ENCODE measurements at places on chromosomes 5 and 9.

DNA sequence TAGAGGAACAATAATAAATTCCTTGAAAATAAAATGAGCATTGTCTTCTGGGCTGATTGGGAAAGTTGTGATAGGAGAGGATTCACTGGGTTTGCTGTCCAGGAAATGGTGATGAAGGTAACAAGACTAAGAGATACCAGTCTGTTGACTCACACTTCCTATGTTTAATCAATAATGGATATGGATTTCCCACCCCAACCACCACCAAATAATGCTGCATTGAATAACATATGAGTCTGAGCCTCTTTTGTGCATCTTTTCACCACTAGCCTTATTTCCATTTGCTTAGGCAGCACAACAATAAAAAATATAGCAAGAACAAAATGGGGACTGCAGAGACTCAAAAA, 120.2 kb upstream of the NFIB start:
- no peak for DNase-seq

DNA sequence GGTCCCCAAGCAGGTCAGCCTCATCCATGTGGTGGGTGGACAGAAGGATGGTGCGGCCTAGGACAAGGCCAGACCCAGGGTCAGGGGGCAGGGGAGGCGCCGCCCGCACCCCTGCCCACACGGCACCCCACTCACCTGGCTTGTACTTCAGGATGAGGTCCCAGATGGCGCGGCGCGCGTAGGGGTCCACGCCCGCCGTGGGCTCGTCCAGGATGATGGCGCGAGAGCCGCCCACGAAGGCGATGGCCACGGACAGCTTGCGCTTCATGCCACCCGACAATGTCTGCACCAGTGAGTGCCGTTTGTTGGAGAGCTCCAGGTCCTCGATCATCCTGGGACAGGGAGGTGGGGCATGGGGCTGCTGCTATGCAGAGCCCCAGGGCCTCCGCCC, 12.5 kb downstream of the ABCA2 start:
- no peak for DNase-seq

GRCh38 chr5:156383510-156384265, 56.7 kb downstream of the SGCD start:
- DNase-seq: no peak

- no peak for DNase-seq
These were observed 213.3 kb upstream of the TBC1D2 start for GRCh38 chr9:98468567-98469239.

DNA sequence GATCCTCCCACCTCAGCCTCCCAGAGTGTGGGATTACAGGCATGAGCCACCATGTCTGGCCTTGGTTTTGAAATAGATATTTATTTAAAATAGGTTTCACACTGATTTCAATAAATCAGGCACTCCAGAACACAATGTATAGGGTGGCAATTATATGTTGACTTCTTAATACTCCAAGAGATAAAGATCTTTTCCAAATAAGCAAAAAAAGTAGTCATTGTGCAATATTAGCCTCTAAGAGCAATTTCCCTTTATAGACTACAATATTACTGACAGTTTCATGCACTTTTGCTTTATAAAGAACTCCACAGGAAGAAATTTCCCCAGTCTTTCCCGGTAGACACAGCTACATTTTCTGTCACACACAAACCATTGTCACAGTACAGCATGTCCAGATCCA, 23.4 kb upstream of the RUFY1 start:
- DNase-seq: no peak

DNA sequence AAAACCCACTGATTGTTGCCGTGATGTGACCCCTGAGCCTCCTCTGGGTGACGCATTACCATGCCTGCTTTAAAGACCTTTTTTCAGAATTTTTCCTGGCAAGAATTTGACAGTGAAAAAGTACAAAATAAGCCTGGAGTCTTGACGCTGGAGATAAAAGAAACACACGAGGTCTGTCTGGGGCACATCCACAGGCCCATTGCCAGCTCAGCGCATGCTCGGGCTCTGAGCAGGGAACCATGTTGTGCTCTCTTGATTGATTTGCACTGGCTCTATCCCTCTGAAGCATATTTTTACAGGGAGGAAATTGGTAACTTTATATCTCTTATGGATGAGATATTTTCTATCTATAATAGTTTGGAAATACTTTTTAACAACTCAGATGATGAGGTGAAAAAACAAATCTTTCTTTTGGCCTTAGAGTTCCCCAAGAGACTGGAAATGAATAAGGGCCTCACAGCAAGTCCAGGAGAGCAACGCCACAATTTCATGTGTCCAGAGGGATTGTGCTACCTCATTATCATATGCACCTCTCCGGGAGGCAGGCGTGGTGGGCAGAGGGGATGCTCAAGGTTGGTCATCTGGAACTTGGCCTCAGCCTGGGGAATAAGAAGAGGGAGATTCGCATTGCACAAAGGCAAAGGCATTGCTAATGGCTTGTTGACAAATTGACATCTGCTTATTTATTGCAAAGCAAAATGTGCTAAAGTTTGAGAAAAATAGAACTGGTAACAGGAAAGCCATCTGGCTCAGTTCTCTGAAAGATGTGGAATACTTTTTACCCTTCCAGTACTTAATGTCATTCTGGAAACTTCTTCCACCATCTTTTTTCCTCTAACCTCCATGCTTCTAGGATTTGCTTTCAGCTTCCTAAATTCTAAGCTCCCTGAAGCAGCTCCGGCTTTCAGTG, 183.8 kb downstream of the PJA2 start:
- DNase-seq: no peak

DNA sequence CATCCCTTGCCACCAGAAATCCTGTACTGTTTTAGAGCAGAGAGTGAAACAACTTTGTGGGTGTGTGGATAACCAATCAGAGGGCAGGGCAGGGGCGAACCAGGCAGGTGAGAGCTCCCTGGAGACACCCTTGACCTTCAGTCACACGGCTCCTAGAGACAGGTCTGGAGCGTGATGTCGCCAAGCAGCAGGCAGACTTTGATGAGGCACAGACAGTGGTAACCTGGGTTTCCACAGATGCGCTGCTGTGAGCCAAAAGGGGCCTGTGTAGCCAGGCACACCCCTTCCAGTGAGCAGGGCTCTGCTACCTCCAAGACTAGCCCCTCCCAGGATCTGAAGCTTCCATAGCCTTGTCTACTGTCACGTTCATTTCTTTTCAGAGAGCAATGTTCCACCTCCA, 317.8 kb upstream of the ADCY2 start:
- no peak for DNase-seq

Data from C1 segment of cervical spinal cord (tissue), 14 donors.